ENCODE measurements at places on chromosomes 7 and 10.

- DNase-seq = peak; percentile 35
Measured at GRCh38 chr7:151623766-151624165, 104.1 kb upstream of the RHEB start.

- peak; percentile 21 for DNase-seq
Measured at GRCh38 chr10:30413996-30414576, 19.9 kb upstream of the MAP3K8 start.

DNA sequence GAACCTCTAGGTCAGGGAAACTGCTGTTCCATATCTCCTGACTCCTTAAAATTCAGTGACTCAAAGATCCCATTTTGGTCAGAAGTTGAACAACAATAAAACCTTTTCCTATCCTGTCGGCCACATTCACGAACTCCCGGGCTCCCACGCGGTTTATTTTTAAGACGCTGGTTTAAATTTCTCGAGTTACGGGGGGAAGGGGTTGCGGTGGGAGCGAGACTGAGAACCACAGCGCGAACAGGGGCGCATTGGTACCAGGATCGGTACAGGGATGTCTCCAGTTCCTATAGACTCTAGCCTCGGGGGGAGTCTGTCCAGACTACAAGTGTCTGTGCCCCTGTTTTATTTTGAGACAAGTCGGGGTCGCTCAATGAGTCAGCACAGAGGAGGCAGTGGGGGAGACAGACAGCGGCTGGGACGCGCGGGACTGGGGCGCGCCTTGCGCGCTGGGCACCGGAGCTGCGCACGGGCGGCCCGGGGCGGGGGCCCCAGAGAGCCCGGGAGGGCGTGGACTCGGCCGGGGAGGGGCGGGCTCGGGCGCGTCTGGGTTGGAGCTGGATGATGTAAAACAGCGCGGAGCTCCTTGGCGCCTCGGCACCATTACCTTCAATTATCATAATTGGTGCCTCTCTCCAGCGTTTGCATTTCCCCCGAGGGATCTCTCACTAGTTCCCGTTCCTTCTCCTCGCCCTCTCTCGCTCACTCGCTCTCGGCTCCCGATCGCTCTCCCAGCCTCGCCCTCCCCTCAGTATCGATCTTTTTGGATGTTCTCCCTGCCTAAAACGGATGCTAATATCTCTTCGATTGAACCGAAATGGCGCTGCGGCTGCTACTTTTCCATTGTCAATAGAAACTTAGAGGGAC lies 8.7 kb upstream of the BAMBI start:
- DNase-seq = peak; percentile 95

DNA sequence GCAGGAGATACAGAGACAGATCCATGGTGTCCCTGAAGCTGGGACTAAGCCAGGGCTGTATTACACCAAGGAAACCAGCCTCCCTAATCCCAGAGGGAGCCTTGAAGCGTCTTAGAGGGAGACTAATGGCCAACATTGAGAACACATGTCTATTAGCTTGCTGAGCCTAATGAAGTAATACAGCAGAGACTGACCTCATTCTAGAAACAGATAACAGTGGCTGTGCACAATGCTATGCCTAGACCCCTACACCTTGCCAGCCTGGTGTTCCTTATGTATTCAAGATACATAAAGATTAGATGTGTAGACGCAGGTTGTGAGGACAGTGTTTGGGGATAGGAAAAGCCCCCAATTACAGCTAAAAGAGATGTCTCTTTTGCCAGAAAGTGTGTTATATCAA lies 19.1 kb downstream of the GRM8 start:
- no peak for DNase-seq

GRCh38 chr7:94700926-94701554 lies 45.1 kb upstream of the SGCE start:
- DNase-seq = peak; percentile 71

- no peak for DNase-seq
Measured at GRCh38 chr10:29415876-29416275, 127.0 kb downstream of the LYZL1 start.

Measured in NCI-H69 (cell line).